HS-27A (cell line): ENCODE measurements at places on chromosomes 16 and 17.
A peak's percentile ranks its signal among the peaks of the same experiment; 100 is the strongest.

DNA sequence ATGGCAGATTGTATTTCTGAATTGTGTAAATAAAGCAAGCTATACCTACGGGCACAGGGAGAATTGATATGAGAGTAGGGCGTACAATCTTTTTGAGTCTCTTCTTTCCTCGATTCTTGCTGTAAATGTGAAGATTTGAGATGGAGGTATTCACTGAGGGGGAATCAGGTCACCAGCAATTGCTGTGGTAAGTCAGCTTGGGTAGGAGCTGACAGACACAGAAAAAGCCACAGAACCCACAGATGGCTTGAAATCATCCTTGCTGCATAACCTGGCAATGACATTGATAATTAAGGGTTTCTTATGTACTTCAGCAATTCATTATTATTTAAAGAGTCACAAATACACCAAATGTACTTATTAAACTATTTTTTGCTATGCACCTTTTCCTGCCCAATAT is 164.2 kb downstream of the CNTNAP4 start:
- no peak for DNase-seq

DNA sequence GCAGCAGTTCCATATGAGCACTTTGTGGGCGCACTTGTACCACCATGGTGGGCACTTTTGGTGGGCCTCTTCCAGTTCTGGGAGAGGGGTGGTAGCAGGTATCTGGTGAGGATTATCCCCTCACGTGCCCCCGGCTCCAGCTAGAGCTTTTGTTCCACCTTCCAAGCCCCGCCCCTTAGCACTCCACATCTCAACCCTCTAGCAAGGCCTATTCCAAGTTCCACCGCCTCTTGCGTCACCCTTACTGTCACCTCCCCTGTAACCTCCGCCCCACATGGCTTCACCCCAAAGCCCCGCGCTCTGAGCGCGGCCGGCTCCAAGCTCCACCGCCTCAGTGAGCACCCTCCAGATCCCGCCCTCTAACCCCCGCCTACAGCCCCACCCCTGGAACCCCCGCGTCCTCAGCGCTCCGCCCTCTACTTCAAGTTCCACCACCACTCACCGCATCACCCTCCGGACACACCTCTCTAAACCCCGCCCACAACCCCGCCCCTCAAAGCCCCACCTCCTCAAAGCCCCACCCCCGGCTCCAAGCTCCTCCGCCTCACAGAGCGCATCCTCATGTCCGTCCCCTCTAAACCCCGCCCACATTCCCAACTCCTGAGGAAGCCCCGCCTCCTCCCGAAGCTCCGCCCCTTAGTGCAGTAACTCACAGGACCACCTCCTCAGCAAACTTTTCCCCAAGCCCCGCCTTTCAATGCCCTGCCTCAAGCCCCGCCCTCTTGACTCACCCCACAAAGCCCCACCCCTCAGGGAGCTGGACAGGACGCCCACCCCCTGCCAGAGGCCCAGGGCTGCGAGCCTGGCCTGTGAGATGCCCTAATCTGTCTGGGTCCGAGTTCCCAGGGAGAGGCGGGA is 11.1 kb downstream of the SCN4A start:
- no peak for DNase-seq

DNA sequence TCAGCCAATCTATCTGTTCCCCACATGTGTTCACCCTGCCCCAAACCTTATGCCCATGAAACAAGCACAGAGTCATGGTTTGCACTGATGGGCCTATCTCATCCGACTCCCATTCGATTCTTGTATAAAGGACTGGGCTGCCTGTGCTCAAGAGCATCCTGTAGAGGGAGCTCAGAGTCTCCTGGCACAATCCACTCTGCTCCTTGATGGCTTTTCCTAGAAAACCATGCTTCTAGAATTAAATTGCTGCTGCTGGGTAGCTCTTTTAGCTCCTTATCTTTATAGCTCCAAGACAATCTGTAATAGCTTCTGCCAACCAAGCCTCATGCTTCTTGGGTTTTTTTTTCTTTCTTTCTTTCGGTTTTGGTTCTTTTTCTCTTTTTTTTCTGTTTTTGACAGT is 9.7 kb downstream of the ZNF19 start:
- DNase-seq: no peak

- DNase-seq: no peak
Observed at GRCh38 chr16:11797957-11798299, 870 bp upstream of the ZC3H7A start.

GRCh38 chr16:14199624-14200023 is 128.5 kb downstream of the MRTFB start:
- no peak for DNase-seq

- DNase-seq: no peak
Observed at GRCh38 chr17:4877089-4877488, 22.2 kb upstream of the C17orf107 start.

DNA sequence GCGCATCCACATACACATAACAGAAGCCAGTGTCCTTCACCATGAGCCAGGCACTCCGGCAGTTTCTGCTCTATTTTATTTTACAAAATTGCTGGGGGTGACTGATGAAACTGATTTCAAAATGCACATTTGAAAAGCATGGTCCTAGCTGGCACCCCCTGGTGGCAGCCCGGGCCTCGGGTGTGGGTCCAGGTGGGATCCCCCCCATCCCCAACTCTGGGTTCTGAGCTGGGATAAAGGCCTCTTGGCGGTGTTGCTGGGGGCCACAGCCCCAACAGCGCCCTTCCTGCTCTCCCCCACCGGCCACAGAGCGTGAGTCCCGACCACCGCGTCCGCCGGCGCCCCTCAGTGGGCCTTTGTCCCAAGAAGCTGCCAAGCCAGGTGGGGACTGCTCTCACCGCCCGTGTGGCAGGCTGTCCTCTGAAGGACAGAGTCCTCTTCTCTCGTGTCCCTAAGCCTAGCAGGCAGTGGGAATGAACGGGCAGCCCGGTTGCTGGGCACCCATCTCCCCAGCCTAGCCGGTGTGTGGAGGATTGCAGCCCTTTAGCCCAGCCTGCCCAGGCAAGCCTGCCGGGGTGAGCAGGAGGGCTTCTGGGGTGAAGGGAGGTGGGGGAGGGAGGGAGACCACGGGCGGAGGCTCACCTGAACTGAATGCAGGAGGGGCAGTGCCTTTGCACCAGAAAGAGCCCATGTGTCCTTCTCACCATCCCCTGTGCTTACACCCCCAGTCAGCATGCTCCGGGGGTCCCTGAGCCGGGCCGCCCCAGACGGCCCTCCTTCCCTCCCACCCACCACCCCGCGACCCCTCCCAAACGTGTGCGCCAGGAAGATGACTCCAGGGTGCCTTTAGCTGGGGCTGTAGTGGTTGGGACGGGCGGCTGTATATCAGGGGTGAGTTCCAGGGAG is 898 bp downstream of the SNAI3 start:
- no peak for DNase-seq

DNA sequence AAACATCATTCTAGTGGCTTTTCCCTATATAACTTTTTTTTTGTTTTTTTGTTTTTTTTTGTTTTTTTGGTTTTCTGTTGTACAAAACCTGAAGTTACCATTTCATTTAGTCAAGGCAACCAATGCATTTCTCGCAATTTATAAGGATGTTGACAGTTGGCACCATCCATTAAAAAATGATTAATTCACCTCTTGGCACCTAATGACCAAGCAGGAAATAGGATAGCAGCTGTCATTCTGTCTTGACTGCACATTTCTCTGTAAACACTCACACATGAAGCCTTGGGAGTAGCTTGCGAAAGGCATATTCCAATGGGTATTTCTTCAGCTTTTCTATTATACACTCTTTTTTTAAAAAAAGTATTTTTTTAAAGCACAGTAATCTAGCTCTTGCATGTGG is 77.5 kb downstream of the SYCE1L start:
- no peak for DNase-seq

GRCh38 chr16:27923751-27924150 is 139.8 kb downstream of the GSG1L start:
- DNase-seq: no peak

DNA sequence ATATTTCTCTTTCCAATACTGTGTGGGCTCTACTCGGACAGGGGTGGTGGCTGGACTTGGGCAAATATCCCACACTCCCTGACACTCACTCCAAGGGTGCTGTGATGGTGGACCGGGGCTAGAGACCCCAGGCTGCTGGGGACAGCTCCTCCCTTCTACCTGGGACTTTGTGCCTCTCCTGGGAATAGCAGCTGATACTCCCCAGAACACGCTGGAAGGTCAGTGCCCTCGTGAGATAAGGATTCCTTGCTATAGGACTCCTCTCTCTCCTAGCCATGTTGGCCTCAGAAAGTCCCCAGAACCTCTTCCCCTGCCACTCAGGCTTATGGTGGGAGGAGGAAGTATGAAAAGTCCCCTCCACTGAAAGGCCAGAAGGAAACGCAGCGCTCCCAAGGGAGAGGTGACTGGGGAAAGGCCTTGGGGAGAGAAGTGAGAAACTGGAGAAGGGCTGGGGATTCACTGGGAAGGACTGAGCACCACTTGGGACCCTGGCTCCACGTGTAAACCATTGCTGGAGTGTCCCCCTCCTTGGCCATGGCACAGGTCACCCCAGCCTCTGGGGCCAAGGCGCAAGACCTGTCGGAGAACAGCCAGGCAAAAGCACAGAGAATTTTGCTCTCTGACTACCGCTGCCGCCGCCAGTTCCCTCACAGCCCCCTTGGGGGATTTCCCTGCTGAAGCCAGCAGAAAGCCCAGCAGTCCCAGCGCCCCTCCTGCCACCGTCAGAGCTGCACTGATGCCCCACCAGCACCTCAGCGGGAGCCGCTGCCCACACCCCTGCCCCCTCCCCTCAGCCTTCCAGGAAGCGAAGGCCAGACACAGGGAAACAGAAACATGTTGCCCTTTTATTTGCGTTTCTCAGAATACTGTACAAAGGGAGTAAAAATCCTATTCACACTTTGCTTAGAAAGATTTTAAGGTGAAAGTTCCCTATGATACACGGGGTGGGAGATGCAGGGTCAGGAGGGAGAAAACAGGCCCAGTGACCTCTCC is 2.1 kb upstream of the GSDMB start:
- DNase-seq: no peak

DNA sequence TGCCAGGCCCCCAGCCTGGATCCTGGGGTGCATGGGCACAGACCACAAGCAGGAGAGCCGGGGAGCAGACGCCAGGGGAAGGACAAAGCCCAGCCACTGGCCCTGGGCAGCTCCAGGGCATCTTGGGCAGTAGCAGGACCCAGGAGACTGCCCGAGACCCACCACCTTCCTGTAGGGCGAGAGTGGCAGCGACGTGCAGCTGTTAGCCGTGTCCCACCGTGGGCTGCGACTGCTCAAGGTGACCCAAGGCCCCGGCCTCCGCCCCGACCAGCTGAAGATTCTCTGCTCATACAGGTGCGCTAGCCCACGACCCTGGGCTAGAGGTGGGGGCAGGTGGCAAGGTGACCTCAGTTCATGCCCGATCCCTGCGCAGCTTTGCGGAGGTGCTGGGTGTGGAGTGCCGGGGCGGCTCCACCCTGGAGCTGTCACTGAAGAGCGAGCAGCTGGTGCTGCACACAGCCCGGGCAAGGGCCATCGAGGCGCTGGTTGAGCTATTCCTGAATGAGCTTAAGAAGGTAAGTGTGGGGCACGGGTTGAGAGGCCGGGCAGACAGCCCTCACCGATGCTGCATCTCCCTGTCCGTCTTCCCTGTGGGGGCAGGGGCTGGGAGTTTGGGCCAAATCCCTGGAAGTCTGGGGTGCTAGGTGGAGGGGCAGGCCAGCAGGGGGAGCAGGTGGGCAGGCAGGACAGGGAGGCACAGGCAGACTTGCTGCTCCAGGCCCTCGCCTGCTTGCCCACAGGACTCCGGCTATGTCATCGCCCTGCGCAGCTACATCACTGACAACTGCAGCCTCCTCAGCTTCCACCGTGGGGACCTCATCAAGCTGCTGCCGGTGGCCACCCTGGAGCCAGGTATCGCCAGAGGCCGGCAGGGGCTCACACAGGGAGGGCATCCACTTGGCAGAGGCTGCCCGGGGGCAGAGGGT is 13.5 kb upstream of the SMIM5 start:
- DNase-seq: no peak

DNA sequence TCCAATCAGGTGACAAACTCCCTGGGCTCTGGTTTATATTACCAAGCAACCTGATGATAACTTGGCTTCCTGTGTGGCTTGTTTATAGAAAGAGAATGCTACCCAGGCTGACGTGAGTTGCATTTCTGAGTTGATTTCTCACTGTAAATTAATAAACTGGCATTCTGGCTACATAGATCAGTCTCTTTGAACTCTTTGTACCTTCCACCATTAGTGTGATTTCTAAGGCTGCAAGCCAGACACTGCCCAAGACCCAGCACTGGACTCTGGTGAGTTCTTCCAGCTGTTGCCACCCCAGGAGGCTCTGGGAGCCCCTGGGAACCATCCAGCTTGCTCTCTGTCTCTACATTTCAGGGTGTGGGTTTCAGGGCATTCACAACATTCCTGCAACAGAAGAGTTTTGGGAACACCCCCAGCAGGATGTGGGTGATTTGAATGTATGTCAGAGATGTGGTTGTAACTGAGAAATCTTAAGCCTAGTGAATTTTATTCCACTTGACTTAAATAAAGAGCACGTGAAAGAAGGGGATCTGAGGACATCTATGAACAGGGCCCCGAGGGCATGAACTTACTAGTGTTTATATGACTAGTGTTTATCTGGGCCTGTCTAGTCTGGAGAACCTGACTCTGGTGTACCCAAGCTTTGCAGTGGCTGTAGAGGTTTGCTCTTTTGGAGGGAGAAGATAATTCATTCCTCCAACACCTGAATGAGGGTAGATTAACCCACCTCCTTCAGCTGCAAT is 30.3 kb upstream of the LRRC37A start:
- peak; percentile 83 for DNase-seq

DNA sequence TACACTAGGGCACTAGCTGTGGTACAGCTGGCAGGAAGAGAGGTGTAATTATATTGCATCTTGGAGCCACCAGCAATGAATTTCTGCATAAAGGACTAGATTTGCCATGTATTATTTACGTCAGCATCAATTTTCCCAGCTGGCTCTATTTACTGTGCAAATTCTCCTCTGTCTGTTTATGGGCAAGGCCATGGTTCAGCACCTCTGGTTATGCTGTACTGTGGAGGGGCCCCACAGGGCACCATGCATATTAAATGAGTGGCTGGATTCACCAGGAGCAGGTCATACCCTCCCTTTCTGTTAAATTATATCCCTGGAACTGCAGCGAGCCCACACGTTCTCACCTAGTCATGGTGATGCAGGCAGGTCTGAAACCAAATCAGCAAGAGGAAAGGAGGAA is 19.8 kb downstream of the RAD51D start:
- no peak for DNase-seq

DNA sequence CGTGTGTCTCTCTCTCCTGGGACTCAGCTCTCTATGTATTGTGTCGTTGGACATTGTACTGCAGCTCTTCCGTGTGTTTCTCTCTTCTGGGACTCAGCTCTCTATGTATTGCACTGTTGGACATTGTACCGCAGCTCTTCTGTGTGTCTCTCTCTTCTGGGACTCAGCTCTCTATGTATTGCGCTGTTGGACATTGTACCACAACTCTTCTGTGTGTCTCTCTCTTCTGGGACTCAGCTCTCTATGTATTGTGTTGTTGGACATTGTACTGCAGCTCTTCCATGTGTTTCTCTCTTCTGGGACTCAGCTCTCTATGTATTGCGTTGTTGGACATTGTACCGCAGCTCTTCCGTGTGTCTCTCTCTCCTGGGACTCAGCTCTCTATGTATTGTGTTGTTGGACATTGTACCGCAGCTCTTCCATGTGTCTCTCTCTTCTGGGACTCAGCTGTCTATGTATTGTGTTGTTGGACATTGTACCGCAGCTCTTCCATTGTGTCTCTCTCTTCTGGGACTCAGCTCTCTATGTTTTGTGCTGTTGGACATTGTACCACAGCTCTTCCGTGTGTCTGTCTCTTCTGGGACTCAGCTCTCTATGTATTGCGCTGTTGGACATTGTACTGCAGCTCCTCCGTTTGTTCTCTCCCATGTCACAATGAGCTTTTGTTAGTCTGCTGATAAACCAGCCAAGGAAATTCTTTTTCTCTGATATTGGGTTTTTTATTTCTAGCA is 84.8 kb downstream of the RPTOR start:
- no peak for DNase-seq

GRCh38 chr16:49462989-49463371 is 89.4 kb downstream of the C16orf78 start:
- no peak for DNase-seq
